Stimulated activated CD4-positive, alpha-beta T cell treated with anti-CD3 and anti-CD28 coated beads, Interleukin-15, amount 100 ng/mL, for 1 hour (primary cell): ENCODE measurements at places on chromosomes 13 and 19.

DNA sequence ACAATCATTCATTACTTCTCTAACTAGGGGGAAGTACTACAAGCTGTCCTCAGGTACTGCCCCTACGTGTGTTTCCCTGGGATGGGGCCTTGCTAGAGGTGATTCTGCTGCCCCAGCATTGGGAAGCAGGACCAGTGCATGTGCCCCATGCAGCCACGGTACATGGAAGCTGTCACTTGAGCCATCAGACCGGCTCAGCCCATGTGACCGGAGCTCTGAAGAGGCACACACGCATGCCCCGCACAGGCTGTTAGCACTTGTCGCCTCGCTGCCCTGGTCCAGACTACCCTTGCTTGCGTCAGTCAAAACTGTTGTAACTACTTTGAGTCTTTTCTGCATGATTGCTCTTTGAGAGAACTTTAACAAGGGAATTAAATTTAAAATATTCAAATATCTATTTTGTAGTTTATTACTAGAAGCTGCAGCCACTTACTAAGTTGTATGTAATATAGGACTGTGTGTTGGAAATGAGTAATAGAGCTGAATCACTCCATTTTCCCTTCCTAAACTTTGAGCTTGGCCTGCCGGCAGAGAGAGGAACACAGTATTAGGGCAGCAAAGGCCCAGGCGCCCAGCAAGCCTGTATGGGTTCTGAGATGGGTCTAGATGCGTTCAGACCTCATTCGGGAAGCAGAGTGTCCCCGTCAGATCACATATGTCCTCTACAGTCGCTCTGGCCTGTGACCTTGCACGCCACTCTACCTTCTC is 42.2 kb downstream of the DHRS12 start:
- DNase-seq = no peak

- no peak for DNase-seq
Measured at GRCh38 chr13:107590556-107590955, 624.8 kb downstream of the LIG4 start.

DNA sequence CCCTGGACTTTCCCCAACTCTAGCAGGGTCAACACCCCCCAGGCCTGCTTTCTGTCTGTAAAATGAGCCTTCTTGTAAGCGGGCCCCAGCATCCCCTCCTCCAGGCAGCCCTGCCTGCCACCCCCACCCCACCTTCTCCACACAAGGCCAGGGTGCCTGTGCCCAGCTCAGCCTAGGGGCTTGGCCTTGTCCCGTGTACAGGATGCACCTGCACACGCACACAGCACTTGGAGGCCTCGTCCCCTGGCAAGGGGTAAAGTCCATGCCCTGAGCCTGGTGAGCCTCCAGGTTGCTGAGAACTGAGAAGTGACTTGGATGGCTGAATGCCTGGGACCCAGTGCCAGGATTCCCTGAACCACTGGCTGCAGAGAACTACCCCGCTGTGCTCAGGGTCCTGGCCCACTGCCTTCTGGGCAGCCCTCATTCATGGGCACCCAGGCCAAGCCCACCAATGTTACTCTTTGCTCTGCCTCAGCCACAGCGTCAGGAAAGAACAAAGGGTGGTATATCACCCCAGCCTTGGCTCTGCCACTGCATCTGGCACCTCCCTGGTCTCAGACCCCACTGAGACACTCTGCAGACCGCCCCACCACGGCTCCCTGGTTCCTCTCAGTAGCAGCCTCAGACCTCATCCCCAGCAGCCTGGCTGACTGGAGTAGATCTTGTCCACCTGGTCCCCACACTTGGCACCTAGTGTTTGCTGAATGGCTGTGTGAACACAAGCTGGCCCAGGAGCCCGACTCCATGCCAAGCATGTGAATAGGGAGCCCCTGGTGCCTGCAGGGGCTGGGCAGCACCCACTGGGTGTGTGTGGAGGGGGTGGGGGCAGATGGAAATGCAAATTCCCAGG is 1.8 kb upstream of the TM6SF2 start:
- no peak for DNase-seq

DNA sequence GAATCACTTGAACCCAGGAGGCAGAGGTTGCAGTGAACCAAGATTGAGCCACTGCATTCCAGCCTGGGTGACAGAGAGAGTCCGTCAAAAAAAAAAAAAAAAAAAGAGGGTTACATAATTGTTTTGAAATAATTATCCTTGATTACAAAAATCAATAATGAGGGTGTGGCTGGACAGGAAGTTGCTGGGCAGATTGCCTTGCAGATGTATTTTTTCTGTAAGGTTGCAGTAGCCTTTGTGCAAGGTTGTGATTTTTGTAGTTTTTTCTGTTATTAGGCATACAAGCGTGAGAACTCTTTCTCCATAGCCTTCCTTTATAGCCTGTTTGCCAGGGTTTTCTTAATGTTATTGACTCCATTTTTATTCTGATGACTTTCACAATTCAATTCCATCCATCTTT is 40.7 kb upstream of the SIN3B start:
- DNase-seq = no peak

- DNase-seq = no peak
Measured at GRCh38 chr19:4376028-4376670, 24.2 kb downstream of the SH3GL1 start.

- DNase-seq = no peak
Measured at GRCh38 chr19:33063356-33063752, 1.3 kb downstream of the RHPN2 start.

GRCh38 chr19:55080121-55080967 is 4.7 kb downstream of the EPS8L1 start:
- DNase-seq = peak; percentile 50

GRCh38 chr13:60925686-60926085 is 490.0 kb downstream of the PCDH20 start:
- no peak for DNase-seq

- DNase-seq = no peak
Measured at GRCh38 chr13:40221460-40222201, 444.8 kb downstream of the FOXO1 start.

DNA sequence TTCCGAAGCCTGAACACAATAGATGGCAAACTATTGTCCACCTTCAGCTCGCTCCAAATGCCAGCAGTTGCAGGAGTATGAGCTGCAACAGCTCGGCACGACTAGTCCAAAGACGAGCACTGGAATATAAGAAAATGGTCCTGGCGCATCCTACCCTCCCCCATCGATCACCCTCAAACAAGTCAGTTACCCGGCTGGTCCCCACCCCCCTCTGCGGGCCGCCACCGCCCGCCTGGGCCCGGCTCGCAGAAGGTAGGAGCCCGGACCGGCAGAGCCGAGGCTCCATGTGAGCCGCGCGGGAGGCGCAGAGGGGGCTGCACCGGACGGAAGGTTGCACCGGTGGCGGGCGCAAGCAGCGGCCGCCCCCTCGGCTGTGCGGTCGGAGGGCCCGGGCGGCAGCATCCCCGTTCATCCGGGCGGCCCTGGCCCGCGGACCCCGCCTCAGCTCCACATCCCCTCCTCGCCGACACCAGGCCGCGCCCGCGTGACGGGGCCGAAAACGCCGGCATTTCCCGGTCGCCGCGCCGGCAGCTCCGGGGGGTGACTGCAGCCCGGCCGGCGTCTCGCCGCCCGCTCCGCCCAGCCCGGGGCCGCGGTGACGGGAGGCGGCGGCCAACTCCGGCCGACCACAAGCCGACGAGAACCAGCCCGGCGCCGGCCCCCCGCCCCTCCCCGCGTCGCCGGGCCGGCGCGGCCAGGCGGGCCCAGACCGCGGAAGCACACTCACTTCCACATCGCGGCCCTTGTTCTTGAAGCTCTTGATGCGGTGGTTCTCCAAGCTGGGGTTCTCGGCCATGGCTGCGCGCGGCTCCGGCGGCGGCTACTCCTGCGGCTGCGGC is 552 bp downstream of the KPNA3 start:
- peak; percentile 39 for DNase-seq

DNA sequence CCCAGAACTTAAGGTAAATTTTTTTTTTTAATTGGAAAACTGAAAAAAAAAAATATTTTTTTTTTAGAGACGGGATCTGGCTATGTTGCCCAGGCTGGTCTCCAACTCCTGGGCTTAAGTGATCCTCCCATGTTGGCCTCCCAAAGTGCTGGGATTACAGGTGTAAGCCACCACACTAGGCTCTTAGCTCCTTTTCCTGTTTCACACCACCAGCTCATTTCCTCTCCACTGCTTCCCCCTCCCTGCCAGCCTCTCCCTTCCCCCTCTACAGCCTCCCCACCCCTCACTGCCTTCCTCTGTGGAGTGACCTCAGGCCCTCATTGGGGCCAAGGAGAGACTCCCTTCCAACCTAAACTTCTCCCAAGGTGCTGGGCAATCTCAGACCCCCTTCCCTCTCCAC is 4.2 kb upstream of the GIPR start:
- DNase-seq = no peak

- DNase-seq = no peak
Measured at GRCh38 chr19:1582201-1582600, 10.5 kb downstream of the MBD3 start.

DNA sequence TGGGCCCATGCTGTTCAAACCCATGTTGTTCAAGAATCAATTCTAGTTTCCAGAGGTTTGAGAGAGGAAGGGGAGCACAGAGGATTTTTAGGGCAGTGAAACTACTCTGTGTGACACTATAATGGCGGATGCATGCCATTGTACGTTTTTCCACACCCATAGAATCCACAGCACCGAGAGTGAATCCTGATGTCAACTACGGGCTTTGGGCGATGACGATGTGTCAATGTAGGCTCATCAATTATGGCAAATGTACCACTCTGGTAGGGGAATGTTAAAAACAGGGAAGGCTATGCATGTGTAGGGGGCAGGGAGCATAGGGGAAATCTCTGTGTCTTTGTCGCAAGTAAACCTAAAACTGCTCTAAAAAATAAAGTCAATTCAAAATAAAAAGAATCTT is 70.7 kb upstream of the UBAC2 start:
- DNase-seq = no peak

DNA sequence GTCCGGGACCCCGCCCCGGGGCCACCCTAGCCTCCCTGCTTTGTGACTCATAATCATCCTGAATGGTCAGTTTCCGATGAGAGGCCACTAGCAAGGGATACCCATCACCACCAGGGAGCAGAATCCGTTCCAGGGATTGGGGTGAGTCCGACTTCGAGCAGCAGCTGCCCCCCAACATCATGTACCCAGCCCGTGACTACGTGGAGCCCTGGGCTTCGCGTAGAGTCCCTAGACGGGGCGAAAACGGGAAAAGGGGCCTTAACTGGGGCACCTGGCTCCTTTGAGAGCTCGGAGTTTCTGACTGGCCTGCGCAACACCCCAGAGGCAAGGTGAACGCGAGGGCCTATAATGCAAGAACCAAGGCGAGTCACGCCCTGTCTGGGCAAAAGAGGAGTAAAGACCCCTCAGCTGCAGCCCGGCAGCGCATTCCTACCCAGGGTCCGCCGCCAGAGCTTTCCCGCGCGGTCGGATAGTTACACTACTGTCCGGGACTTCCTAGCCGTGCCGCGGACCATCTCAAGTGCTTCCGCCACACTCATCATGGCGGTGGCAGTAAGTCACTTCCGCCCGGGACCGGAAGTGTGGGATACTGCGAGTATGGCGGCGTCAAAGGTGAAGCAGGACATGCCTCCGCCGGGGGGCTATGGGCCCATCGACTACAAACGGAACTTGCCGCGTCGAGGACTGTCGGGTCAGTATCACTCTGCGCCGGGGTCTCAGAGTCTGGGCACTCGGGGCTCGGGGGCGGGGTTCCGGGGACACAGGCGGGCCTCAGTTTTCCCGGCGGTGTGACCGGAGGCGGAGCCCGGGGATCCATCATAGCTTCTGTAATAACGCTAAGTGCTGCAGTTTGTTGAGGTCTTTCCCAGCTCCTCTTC is at the start of gene NDUFA13:
Gene NDUFA13 (plus strand): TSS at position 584 of the 878 bp plus-strand sequence. CDS start 14 bp downstream, at position 598.
- DNase-seq = peak; percentile 93

GRCh38 chr19:31418692-31419430 is 69.6 kb upstream of the TSHZ3 start:
- no peak for DNase-seq

GRCh38 chr19:40565910-40566495 is 10.7 kb upstream of the SHKBP1 start:
- DNase-seq = no peak

GRCh38 chr13:27962128-27962841 is 6.8 kb downstream of the CDX2 start:
- DNase-seq = no peak

- no peak for DNase-seq
Measured at GRCh38 chr19:55014714-55015113, 23.4 kb downstream of the GP6 start.

DNA sequence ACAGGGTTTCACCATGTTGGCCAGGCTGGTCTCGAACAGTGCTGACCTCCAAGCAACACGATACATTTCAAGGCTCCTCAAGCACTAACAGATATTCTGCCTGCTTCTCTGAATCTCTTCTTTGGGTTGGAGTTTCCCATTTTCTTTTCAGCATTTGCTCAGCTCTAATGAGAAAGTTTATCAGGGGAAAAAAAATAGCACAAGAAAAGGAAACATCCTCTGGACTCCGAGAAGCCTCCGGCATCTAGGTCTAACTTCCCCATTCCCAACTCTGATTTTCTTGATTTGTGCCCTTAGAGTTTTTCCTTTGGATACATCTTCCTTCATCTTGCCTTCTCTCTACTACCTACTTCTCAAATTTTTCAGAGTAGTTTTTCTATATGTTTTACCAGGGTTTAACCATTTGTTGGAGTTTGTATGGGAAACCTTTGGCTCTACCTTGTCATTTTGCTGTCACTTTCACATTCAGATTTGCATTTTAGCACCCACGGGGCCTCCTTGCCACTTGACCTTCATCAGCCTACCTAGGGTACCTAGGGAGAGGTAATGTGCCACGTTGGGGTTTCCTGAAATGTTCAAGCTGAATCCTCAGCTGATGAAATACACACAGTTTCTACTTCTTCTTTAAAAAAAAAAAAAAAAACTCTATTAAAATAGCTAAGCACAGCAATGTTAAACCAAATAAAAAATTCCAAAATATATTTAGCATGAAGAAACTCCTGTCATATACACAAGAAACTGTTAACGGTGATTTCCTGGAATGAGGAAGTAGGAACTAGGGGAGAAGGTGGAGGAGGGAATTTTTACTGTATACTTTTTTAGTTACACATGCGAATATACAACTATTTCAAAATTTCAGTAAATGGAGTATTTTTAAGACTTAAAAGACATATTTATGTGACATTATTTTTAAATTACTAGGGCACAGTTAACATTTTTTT is 5.1 kb upstream of the USP12 start:
- no peak for DNase-seq

DNA sequence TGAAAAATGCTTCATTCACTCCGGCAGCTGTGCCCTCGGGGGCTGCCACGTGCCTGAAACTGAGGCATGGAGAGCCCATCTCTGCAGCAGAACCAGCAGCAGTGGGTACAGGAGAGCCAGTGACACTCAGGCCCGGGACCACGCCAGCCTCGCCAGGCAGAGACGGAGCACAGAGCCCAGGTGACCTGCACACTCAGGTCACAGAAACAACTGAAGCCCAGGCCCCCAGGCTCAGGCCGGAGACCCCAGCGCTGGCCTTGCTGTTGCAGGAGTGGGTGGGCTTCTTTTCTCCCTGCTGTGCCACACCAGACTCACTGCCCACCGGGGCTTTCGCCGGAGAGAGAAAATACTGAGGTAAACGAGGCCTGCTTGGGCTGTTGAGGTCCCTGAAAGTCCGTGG is 117.3 kb downstream of the SOX1 start:
- DNase-seq = no peak

GRCh38 chr13:112194167-112194530 is 127.2 kb downstream of the SOX1 start:
- DNase-seq = no peak

GRCh38 chr19:38221421-38221820 is 2.6 kb downstream of the DPF1 start:
- DNase-seq = no peak

- peak; percentile 49 for DNase-seq
Measured at GRCh38 chr19:33795370-33796163, 1.1 kb upstream of the KCTD15 start.

GRCh38 chr13:100658363-100658762 is 16.2 kb downstream of the TMTC4 start:
- no peak for DNase-seq

- DNase-seq = no peak
Measured at GRCh38 chr13:69866555-69866954, 241.1 kb upstream of the ATXN8OS start.
